ENCODE measurements at places on chromosomes 3 and 15. TPM values are rescaled to one million over a fixed set of nuclear protein-coding genes. Genes with fewer than 3 reads are reported as not detected.
A peak's percentile ranks its signal among the peaks of the same experiment; 100 is the strongest.

The GHSR gene
- not detected for total RNA-seq

The GNAI2 gene
- 242 TPM for total RNA-seq

- no peak for DNase-seq
- H3K36me3 ChIP-seq = no peaks in the 10 kb centered on the region
- H3K4me1 ChIP-seq = no peaks in the 10 kb centered on the region
- H3K27ac ChIP-seq = no peak overlapping the region
- no peak overlapping the region for H3K4me3 ChIP-seq
These were observed 33.6 kb upstream of the LRRN1 start for GRCh38 chr3:3765661-3766060.

DNA sequence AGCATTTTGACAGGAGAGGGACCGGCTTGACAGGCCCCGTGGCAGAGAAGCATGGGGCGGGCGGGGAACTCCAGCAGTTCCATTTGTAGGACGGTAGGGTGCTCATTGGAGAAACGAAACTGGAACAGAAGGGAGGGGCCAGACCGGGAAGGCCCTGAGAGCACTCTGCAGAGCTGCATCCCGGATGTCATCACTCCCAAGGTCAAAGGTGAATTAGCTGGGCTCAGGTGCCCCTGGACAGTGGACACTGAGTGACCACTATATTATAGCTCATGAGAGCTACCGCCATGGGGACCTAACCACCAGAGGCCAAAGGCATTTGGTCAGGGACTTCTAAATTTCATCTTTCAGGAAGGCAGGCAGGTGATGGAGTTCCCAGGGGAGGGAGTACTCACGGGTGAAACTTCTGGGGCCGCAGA is 7.3 kb downstream of the CSRNP1 start:
- H3K36me3 ChIP-seq = peaks cover 96% of the 10 kb centered on the region
- no peaks in the 10 kb centered on the region for H3K27me3 ChIP-seq
- peak overlapping the region; percentile 99 for H3K27ac ChIP-seq
- peaks cover 75% of the 10 kb centered on the region for H3K4me1 ChIP-seq
- DNase-seq = no peak
- peak overlapping the region; percentile 100 for H3K4me3 ChIP-seq

- H3K4me3 ChIP-seq = no peak overlapping the region
- H3K4me1 ChIP-seq = peaks cover 77% of the 10 kb centered on the region
- H3K27ac ChIP-seq = peak overlapping the region; percentile 32
- DNase-seq = no peak
These were observed 70.7 kb downstream of the IQSEC1 start for GRCh38 chr3:13002398-13003124.

All from activated CD8-positive, alpha-beta T cell treated with anti-CD3 and anti-CD28 coated beads for 36 hours (primary cell).